ENCODE measurements at places on chromosomes 6 and 20.

DNA sequence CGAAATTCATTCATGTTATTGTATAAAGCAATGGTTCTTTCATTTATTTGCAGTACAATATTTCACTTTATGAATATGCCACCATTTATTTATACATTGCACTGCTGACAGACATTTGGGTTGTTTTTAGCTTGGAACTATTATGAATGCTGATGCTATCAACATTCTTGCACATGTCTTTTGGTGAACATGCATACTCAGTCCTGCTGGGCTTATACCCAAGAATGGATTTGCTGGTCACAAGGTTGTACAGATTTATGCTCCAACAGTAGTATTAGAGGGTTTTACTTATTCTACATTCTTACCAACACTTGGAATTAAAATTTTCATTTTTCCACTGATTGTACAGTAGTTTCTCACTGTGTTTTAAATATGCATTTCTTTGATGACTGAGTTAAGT, 126.2 kb downstream of the PTPRK start:
- DNase-seq: no peak

DNA sequence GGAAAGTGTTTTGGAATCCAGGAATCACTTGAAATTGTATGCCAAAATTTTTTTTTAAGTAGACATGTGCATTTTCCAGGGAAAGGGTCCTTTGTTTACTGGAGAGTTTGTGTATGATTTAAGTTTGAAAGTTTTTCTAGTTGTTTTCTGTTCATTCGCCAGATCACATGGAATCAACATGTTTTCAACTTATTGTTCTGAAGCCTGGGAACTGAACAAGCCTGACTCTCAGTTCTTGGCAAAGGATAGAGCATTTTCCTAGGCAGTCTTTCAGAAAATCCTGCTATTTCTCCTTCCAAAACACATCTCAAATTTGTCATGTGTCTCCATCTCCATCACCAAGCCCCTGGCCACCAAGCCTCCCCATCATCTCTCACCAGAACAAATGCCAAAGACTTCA, 374.8 kb downstream of the MAFB start:
- no peak for DNase-seq

DNA sequence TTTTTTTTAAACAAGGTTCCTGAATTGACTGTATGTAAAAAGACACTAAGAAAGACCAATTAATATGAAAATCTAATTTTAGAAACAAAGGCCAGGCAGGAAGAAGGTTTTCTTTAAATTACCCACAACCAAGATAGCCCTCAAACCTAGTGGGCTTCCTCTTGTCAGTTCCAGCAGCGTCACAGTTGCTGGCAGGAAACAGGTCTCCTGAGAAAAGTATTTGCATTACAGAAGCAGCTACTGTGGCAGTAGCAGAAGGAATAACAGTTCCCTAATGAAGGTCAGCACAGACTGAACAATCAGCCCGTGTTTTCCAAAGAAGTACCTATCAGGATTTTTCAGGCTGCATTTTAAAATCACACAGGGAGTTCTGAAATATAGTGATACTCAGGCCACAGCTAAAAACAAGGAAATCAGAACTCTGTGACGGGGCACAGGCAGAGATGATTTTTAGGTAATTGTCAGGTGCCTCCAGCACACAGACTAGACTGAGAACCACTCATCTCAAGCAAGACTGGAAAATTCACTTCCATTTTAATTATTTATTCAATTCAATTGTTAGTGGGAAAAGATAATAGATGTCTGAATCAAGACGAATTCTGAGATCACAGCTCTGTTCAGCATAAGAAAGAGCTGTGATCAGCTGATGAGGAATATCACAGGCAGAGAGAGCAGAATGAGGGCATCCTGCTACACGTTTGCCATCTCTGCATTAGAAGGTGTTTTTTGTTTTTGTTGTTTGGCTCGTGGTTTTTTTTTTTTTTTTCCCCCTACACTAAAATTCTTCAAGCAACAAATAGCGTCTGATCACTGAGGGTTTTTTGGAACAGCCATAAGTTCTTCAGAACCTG, 230.5 kb upstream of the KHDRBS2 start:
- DNase-seq: no peak

DNA sequence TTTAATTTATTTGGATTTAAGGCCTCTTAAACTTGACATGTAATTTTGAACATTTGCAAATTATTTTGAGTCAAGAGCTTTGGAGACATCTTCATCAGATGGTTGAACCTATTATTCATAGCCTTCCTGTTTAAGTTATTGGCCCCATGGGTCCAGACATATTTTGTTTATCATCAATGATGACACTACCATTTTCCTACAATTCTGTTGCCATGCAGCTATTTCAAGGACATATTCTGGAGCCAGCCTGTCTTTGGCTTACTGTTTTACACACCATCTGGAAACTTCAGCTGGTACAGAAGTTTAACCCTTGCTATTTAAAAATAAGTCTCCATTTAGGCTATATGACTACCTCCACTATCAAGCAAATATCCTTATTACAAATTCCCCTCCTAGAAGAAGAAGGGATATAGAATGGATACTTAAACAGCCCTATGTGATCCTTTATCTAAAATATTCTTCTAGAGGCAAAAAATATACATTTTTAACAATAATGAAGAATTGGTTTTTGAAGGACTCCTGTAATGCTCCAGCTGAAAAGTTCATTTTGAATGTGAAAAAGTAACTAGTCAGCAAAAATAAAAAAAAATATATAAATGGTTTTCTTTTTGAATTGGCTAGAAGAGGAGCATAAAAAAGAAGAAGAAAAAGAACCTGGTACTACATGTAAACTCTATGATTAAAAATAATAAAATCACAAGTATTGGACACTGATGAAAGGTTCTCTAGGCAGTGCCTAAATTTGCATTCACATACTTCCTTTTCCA, 544.0 kb upstream of the HS3ST5 start:
- DNase-seq: no peak

DNA sequence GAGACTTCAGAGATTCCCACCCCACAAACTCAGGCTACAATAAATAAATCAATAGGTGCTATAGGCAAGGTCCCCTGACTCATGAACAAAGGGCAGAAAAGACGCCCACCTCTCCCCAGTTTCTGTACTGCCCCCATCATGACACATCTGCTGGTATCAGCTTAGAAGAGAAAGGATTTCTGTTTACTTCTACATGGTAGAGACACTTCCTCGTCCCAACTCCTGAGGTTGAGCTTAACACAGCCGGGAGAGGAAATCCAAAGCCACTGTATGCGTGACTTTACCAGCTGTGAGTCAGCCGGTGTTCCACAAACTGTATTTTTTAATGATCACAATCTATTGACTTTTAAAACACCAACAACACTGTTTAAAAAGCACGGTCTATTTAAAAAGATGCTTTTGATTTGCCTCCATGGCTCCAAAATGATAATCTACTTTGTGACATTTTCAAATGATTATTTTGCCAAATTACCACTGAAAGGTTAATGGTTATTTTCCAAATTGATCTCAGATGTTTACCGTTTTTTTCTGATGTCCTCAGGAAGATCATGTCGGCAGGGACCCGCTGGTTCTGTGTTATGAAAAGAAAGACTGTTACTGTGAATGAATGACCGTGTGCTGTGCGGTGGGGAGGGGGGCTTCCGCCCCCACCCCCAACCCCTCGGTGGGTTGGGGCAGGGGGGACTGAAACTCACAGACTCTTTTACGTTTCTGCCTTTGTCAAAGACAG, 72.5 kb downstream of the ATP9A start:
- peak; percentile 61 for DNase-seq

GRCh38 chr6:156963712-156964700, 186.8 kb downstream of the ARID1B start:
- DNase-seq: peak; percentile 97

- no peak for DNase-seq
Observed at GRCh38 chr20:32451682-32452461, 93.7 kb downstream of the ASXL1 start.

DNA sequence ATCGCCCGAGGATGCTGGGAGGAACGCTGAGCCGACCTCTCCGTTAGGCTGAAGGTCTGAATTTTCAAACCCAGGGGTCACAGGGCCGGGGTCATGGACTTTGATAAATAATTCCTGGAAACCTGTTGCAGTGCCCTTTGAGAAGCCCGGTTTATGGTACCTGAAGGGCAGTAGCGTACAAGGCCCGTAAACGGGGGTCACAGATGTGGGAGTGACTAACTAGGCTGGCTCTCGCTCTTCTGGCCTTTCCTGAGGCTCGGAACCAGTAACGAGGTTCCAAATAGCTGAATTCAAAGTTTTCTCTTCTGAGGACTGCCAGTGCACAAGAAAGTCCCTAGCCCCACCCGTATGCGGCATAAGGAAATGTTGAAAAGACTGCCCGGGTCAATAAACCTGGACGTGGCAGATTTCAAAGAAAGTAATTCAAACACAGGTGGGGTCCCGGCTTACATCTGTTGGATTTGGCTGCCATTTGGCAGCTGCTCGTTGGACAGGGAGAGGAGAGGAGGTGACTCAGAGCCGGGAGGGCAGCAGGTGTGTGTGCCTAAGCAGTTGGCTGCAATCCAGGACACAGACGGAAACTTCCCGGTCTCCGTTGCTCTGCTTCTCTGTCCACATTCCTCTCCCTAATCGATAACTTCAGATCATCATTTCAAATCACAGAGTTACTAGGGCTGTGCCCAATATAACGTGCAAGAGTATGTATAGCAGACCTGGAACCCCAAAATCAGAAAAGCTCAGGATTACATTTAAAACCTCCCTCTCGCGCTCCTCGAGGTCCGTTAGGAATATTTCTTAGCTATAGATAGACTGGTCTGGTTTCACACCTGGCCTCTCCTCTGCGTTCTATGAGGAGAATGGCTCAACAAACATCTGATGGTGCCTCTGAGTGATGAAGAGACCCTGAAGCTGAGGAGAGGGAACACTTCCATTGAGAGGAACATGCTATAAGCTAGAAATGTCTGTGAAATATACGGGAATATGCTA, 765 bp upstream of the GMDS start:
- DNase-seq: peak; percentile 23

GRCh38 chr6:105051941-105052471, 95.1 kb downstream of the LIN28B start:
- DNase-seq: no peak

DNA sequence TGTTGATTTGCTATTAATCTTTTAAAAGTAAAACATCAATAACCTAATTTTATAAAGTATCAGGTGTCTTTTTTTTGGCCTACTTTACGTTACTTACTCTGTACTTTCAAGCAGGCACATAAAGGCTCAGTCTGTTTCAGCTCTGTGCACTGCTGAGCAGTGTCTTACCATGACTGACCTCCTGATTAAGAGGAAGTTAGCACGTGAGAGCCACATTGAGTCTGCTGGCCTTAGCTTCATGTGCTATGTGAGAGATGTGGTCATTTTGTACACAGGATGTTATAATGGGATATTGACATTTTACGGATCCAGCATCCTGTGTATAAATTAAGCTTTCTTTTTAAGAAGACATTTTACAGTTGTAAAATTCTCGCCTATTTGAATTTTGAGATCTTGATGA, 31.9 kb downstream of the ARID1B start:
- peak; percentile 85 for DNase-seq

- DNase-seq: peak; percentile 60
Observed at GRCh38 chr6:121666814-121667213, 231.4 kb downstream of the GJA1 start.

- DNase-seq: no peak
Observed at GRCh38 chr20:49344975-49345374, 67.1 kb upstream of the ZNFX1 start.

GRCh38 chr6:144283646-144284477, 1.3 kb upstream of the UTRN start:
- peak; percentile 13 for DNase-seq

- DNase-seq: no peak
Observed at GRCh38 chr6:117448732-117449485, 23.2 kb upstream of the ROS1 start.
